ENCODE measurements at places on chromosomes 4 and X.
A peak's percentile ranks its signal among the peaks of the same experiment; 100 is the strongest.

DNA sequence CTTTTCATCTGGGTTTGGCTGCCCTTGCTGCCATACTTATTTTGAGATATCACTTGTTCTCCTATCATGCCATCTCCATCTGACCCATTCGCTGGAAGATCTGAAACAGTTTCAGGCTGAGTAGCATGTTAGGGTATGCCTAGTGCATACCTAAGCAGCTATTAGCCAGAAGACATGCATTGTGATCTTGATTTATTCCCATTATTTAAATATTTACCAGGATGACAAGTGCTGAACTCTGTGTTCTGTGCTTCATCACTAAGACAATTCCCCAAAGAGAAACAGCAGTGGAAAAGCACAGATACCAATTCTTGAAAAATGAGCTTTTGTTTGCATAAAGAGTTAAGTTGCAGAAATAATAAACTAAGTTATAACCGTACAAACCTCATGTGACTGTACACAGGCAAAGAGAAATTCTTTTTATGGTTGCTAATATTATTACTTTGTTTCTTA lies 271.0 kb upstream of the ARSJ start:
- DNase-seq: no peak

DNA sequence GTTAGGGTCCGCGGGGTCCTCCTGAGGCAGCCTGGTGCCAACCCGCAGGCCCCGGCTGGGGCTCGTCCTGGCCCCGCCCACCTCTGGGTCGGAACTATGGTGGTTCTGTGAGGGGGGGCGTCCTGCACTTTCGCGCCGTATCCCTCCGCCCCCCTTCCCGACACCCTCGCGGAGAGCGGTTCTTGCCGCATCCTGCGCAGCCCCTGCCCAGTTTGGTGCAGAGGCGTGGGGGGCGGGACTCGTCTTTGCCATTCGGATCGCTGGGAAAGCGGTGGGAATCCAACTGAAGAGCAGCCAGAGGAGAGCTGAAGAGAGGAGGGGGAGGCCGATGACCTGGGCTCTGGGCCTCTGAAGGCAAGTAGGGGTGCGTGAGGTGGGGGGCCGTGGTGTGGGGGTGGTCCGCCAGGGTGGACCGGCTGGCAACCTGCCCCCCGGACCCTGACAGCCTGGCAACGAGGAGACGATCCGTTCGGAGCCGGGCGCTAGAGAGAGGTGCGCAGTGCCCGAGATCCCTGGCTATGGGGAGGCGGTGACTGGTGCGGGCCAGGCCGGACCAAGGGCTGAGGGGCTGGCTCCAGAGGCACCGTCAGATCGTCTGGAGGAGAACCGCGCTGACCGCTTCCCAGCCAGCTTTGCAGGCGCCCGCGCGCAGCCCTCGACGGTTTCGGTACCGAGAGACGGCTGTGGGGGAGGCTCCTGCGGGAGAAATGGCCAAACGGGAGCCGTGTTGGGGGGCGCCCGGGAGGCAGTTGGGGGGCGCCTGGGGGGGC lies at the start of gene GPRASP1:
Gene GPRASP1 (plus strand): TSS at position 242 of the 770 bp plus-strand sequence. CDS start 2,431 bp downstream, outside the sequence.
- DNase-seq: peak; percentile 26

- DNase-seq: no peak
Observed at GRCh38 chr4:43394976-43395375, 502.5 kb downstream of the GRXCR1 start.

DNA sequence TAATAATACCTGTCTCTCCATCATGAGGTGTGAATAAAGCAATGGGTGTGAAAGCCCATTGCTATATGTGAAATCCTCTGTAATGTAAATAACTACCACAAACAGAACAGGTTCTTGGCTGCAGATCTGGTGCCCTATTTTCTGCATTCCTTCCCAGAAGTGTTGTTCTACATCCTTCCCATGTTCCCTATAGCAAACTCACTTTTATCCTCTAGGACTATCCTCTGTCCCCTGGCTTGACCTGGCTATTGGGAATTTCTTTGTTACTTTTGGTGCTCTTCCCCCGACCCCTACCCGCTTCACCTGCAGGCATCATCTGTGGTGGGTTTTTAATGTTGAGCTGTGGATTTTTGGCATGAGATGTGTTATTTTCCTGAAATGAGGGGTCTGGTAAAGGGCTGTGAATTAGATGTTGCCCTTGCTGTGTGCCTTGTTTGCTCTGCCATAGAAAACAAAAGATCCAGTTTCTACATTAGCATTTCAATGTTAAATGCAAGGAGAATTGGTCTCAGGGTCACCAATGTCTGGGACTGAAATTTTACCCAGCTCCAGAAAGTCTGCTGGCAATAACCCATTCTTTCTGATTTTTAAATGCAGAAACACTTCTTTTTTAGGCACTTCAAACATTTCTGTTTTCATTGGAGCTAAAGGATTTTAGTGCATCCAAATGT lies 13.6 kb upstream of the FREM3 start:
- no peak for DNase-seq

DNA sequence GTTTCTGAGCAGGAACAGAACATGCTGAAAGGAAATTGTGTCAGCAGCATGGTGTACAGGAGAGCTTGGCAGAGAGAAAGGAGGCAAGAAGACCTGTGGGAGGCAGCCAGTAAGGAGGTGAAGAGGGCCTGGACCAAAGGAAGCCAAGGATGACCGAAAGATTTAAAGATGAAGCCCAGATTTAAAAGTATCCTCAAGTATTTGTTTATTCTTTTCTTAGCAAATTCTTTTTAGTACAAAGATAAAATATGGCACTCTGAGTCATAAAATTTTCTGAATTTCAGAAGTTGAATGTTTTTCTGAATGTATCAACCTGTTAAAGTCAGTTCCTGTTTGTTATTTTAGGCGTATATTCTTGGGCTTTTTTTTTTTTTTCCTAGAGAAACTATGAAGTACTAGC lies 3.5 kb downstream of the PKD2 start:
- DNase-seq: no peak

- DNase-seq: no peak
Observed at GRCh38 chr4:47640911-47641310, 155.8 kb downstream of the ATP10D start.

GRCh38 chr4:79651456-79651855 lies 243.4 kb upstream of the GK2 start:
- DNase-seq: no peak

GRCh38 chr4:61254406-61254805 lies 54.3 kb downstream of the ADGRL3 start:
- no peak for DNase-seq

DNA sequence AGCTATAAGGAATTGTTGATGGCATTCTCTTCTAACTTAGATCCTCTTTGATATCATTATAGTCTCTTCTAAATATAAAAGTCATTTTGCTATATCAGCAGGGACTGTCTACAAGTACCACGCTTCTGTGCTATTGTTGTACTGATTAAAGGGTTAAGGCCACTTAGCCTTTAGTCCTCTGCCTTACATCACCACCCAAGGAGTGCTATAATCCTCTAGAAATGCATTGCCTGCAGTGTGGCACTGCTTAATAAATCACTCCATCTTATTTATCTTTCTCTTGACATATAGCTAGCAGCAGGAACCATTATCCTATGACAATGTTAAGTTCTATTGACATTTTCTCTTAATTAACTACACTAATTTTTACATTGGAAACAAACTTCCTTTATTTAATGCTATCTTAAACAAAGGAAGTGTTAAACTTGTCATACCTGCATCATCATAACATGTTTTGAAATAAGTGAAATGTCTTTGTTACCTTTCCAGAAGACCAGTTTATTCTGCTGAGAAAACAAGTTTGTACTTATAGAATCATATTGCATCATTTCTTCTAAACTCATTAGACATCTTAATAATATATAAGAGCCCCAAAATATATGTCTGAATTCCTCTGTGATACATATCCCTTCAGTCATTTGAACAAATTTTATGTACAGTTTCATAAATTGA lies 360.9 kb upstream of the ATOH1 start:
- no peak for DNase-seq

GRCh38 chr4:122715221-122715620 lies 17.3 kb upstream of the BBS12 start:
- DNase-seq: no peak

DNA sequence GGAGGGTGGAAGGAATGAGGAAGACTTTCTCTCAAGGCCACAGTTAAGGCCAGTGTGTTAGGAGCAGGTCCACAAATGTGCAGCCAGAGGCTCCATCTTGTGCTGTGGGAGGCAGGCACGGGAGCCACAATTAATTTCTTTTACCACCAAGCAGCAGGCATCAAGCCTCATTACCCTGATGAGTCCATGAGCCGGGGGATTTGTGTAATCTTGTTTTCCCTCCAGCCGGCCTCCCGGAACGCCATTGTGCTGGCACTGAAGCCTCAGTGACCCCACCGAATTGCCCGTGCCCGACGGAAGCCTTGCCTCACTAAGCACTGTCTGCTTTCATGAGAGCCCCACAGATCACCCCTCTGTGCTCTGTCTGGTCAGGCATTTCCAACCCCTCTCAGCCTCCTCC lies 154.7 kb upstream of the STX18 start:
- DNase-seq: no peak

GRCh38 chrX:40945361-40945713 lies 139.9 kb upstream of the USP9X start:
- DNase-seq: no peak

DNA sequence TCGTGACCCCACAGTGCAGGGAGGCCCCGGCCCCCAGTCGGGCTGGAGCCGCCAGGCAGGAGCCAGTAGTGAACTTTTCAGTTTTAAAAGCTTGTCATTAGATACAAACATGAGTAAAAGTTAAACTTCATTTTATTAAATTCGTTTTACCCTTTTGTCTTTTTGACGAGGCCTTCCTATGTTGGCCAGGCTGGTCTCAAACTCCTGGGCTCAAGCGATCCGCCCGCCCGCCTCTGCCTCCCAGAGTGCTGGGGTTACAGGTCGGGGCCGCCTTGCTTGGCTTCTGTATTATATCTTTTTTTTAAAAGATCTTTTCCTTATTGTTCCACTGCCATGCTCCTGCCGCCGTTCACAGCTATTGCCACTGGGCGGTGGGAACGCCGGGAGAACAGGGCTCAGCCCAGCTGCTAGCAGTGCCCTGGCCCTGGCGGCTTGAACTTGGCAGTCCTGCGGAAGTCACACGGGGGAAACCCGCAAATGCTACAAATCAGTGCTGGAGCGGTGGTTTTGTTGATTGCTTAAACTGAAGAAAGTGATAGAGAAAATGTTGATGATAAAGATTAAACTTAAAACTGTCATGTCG lies 968 bp upstream of the NELFA start:
- peak; percentile 35 for DNase-seq

Data from central memory CD8-positive, alpha-beta T cell (primary cell).